ENCODE measurements at places on chromosomes 2 and 18. TPM values are rescaled to one million over a fixed set of nuclear protein-coding genes. Genes with fewer than 3 reads are reported as not detected.

The TTC32 gene
- 12.8 TPM for total RNA-seq

- DNase-seq = no peak
Observed at GRCh38 chr2:46117379-46117778, 179.8 kb upstream of the EPAS1 start.

- no peak for DNase-seq
Observed at GRCh38 chr2:128735296-128735960, 416.8 kb upstream of the HS6ST1 start.

DNA sequence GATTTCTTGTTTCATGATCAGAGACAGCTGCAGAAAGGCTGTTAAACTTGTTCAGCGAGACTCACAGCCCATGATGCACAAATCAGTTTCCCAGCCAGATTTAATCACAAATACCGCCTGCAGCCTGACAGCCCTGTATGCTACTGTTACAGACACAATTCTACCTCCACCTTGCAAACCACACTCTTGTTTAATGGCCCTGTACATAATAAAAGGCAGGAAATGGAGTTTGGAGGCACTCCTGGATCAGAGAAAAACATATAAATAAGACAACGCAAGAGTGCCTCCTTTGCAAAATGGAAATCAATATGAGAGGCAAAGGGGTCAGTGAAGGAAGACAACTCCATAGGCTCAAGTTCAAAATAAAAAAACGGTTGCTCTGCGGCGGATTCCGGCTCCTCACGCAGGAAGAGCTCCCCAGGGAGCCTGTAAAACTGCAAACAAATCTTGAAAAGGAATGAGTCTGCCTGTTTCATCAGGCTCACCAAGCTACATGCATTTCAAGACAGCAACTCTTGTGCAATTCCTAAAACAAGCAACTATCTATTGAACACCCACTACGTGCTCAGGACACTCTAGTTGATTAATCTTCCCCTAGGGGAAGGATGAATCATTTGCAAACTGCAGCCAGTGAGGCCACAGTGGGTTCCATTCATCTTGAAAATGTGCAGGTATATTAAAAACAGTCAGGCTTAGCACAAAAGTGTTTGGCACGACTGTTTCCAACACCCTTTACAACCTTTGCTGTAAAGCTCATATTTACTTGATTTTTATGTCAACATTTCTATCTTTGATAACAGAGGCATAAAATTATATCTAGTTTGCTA, 37.5 kb downstream of the TBC1D8 start:
- no peak for DNase-seq

- no peak for DNase-seq
Observed at GRCh38 chr2:119157850-119158511, 570 bp downstream of the C1QL2 start.

DNA sequence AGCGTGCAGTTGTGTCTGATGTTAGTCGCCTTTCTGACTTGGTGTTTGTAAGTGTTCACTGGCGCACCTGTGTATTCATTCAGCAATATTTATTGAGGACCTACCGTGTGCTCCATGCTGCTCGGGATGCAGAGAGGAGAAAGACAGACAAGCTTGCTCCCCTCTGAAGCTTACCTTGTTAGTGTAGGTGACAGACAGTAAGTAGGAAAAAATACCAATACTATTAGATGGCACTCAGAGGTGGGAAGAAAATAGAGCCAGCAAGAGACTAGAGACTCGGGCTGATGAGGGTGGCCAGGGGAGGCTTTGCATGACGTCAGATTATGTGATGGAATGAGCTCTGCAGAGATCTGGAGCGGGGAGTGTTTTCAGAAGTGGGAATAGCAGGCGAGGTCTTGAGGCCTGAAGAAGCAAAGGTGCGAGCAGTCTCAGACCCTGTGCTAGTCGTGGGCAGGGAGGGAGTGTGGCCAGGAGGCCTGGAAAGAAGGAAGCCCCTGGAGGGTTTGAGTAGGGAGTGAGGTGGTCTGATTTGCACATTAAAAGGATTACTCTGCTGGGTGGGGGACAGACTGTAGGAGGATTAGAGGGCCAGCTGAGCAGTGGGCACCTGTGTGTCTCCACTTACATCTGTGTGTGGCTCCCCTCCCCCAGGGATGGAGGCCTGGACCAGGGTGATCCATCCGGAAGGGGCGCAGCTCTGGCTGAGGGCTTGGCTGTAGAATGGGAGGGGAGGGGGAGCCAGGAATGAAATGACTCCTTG, 11.8 kb downstream of the MTCL1 start:
- DNase-seq = no peak

DNA sequence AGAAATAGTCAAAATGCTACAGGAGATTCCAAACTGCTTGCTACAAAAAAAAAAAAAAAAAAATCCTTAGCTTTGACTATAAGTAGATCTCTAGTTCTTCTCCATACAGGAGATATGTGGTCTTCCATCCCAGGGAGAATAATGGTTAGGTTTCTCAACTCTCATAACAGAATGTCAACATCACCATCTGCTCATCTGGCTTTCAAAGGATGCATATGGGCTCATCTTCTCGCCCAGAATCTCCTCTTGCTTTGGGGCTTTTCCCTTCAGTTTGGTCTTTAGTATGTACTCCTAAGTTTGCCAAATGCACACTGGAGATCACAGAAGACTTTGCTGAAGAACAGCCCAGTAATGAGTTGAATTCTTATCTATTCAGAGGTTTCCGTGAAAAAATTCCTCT, 240.7 kb downstream of the NRXN1 start:
- DNase-seq = no peak

DNA sequence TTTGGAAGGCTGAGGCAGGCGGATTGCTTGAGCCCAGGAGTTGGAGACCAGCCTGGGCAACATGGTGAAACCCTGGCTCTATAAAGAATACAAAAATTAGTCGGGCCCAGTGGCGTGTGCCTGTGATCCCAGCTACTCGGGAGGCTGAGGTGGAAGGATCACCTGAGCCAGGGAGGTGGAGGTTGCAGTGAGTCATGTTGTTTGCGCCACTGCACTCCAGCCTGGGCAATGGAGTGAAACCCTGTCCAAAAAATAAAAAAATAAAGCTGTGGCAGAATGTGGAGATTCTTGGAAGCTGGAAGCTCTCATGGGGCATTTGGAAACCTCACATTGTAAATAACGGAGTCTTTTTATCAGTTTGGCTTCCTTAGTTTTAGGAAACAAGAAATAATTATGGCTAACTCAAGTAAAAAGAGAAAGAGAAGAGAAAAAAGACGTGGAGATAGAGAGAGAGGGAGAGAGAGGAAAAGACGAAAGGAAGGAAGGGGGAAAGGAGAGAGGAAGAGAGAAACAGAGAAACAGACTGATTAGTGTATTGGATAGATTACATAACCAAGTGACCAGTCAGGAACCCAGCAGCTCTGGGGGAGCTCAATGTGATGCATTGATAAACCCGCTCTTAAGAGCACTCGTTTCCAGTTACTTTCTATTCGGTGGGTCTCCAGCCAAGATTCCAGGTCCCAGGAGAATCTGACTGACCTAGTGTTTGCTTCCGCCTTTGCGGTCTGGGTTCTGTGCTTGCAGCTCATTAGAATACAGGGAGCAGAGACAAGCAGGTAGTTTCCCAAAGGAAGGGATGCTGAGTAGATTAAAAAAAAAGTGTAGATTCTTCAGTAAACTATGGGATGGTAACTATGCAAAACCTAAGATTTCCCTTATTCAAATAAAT, 1.1 kb upstream of the SPAST start:
- DNase-seq = peak; percentile 78

GRCh38 chr2:199228887-199229819, 228.6 kb downstream of the SATB2 start:
- no peak for DNase-seq

DNA sequence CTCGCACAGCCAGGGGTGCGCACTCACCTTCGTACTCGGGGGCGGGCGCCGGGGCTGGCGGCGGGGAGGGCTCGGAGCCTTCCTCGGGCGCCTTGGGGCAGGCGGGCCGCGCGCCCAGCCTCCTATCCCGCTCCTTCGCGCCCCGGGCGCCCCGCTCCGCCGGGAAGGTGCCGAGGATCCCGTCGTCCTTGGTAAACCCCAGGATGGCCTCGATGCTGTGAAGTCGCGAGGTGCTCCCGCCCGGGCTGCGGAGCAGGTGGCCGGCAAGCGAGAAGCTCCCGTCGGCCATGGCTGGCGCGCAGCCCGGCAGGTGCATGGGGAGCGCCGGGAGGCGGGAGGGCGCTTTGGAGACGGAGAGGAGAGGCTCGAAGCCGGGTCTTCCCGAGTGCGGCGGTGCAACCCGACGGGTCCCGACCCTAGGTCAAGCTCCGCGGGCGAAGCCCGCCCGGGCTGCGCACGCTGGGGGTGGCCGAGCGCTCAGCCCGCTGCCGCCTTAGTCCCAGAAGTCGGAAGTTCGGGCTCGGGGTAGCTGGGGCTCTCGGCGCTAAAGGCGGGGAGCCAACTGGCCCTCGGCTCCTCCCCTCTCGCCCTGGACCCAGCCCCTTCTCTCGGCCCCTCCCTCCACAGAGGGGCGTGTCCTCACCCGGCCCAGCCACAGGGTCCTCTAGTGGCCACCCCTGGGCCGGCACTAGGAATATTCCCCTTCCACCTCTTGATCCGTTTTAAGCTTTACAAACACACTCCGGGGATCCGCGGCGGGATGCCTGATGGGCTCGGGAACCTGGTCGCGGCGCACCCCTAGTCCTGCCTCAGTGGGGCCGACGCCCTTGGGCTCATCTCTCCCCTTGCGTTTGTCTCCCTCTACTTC, at the start of gene RAX:
Gene RAX, minus strand, starts transcription at position 564 of the 868 bp plus-strand sequence. Its CDS starts 248 bp downstream, at position 316.
- no peak for DNase-seq

DNA sequence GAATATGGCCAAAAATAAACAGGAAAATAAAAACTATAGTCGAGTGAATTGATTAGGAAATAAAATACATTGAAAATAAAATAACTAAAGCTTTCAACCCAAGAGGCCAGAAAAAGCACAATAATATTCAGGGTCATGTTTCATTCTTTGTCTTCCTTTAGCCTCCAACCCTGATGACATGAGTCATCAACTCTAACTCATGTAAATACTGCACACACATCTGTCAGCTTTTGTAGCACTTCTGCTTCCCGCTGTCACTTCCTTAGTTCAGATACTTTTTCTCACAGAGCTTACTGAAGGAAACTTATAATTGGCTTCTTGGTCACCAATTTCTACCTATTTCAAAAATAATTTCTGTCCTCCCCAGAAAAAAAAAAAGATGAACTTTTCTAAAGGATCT, 112.8 kb downstream of the UPP2 start:
- DNase-seq = no peak

DNA sequence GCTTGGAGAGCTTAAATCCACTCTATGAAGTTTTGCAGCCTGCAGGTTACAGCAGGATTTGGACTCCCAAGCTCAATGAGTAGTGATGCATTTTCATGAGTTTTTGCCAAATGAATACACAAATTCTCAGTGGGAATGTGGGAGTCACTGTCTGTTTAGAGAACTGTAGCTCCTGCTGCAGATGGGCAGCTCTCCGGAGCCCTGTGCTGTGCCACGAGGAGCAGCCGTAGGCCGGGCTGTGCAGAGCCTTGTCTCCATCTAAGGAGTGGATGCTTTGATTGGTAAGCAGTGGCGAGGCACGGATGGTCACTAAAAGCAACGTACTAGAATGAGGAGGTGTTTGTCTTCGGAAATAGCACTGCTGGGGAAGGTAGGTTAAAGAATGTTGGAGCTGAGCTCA, 96.0 kb upstream of the NFATC1 start:
- no peak for DNase-seq

All from sigmoid colon (tissue), 7 donors.